Ascending aorta (tissue), 2 donors: ENCODE measurements at places on chromosomes 11 and 22. TPM values are rescaled to one million over a fixed set of nuclear protein-coding genes. Genes with fewer than 3 reads are reported as not detected.

The CD3E gene
- not detected for total RNA-seq

GRCh38 chr11:45454917-45455401, 168.8 kb upstream of the SYT13 start:
- no peak for DNase-seq

GRCh38 chr11:112722148-112722547, 239.1 kb upstream of the NCAM1 start:
- DNase-seq: no peak

The SLC25A18 gene
- total RNA-seq: not detected
